Cardiac fibroblast (primary cell): ENCODE measurements at places on chromosomes 11 and 22.
A peak's percentile ranks its signal among the peaks of the same experiment; 100 is the strongest.

- DNase-seq: no peak
Observed at GRCh38 chr22:47575291-47575690, 812.8 kb downstream of the TBC1D22A start.

- DNase-seq: no peak
Observed at GRCh38 chr11:129453293-129453721, 77.7 kb downstream of the BARX2 start.

DNA sequence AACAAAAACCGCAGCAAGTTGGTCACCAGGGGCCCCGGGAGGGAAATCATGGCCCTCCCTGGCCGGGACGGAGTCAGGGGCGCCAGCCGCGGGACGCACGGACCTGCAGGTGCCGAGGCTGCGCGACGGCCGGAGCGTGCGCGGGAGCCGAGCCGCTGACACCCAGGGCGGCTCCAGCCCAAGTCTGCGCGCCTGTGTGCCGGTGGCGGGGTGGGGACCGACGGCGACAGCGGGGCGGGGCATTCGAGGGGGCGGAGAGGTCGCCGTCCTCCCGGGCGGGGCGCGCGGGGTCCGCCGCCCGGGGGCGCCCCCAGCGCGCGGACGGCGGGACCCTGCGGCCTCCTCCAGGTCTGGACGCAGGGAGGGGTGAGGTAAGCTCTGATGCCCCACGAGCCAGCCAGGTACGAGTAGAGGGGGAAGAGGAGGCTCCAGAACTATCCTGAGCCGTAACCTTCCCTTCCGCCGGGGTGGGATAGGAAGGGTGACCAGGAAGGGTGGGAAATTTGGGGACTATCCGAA is at the start of gene ESAM:
Gene ESAM (minus strand): TSS at position 186 of the 519 bp plus-strand sequence. CDS start 136 bp downstream, at position 50.
- no peak for DNase-seq

DNA sequence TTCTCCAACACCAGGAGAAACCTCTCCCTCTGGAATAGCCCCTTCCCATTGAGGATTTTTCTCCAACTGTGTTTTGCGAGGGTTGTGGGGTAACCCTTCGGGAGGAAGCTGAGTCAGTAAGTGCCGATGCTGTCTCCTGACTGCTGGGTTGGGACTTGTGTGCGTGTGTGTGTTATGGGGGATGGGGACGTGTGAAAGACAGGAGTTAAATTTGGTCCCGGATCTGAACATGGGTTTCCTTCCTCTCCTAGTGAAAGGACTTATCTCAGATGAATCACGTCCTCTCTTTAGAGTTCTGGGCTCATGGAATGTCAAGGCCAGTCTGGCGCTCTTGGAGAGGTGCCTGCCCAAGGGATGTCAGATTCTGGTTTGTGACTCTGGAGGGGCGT is 33.3 kb downstream of the KIAA1671 start:
- peak; percentile 97 for DNase-seq

DNA sequence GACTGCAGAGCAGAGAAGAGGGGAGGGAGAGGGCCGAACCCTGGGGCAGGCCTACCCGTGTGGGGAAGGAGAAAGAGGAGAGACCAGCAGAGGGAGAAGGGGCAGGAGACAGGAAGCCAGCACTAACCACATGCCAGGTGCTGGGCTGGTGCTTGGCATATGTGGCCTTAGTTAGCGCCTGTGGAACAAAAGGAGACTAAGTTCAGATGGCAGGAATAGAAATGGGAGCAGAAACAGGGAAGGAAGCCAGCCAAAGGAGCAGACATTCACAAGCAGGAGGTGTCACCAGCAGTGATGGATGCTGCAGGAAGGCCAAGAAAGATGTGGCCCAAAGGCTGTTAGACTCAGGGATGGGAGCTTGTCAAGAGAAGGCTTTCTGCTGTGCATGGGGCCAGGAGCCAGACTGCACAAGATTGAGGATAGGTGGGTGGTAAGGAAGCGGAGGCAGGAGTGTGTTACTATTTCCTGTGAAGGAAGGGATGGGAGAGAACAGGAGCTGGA is 26.7 kb downstream of the TREH start:
- DNase-seq: no peak

DNA sequence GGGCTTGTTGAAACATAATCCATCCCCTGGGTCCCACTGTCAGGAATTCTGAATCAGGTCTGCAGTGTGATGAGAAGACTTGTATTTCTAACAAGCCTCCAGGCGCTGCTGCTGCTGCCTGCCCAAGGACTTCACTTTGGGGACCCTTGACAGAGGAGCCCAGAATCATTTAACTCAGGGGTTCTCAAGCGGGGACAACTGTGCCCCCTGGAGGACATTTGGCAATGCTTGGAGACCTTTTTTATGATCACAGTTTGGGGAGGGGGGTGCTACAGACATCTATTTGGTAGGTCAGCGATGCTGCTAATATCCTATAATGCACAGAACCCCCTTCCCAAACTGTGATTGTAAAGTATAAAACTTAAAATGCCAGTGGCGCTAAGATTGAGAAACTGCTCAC is 312.8 kb downstream of the OPCML start:
- no peak for DNase-seq

DNA sequence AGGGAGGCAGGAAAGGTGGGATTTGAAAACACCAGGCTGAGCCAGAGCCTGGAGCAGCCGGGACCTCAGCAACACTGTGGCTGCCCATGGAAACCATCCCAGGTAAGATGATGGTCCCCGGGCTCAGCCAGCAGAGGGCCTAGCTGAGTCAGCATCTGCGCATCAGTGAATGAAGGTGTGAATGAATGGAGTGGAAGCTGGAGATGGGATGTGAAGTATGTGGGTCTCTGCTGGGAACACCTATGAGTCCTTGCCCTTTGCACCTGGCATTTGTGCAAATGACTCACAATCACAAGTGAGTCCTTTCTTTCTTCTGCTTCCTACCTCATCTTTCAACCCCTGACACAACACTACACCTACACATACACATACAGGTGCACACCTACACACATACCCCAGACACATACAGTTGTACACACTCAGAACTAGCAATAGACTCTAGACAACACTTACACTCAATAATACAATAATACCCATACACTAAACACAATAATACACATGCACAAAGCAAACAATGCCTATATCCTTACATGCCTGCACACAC is 62.8 kb upstream of the PRDM11 start:
- no peak for DNase-seq

GRCh38 chr11:34514597-34514996 is 1.0 kb upstream of the ELF5 start:
- no peak for DNase-seq

GRCh38 chr11:30741039-30741550 is 154.9 kb upstream of the MPPED2 start:
- DNase-seq: peak; percentile 43

DNA sequence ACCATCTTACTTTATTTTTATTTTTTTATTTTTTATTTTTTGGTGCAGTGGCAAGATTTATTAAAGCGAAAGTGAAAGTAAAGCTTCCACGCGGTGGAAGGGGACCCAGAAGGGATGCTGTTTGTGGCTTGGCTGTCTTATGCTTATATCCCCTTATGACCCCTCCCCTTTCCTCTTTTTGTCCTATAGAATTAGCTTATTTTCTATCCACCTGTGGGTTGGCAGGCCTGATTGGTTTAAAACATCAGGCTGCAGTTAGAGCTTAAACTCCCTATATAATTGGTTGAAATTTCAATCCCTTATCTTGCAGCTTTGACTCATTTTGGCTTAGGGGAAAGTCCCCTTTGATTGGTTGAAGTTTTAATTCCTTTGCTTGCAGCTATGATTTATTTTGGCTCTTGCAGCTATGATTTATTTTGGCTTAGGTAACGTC is 50.5 kb downstream of the NNMT start:
- no peak for DNase-seq

DNA sequence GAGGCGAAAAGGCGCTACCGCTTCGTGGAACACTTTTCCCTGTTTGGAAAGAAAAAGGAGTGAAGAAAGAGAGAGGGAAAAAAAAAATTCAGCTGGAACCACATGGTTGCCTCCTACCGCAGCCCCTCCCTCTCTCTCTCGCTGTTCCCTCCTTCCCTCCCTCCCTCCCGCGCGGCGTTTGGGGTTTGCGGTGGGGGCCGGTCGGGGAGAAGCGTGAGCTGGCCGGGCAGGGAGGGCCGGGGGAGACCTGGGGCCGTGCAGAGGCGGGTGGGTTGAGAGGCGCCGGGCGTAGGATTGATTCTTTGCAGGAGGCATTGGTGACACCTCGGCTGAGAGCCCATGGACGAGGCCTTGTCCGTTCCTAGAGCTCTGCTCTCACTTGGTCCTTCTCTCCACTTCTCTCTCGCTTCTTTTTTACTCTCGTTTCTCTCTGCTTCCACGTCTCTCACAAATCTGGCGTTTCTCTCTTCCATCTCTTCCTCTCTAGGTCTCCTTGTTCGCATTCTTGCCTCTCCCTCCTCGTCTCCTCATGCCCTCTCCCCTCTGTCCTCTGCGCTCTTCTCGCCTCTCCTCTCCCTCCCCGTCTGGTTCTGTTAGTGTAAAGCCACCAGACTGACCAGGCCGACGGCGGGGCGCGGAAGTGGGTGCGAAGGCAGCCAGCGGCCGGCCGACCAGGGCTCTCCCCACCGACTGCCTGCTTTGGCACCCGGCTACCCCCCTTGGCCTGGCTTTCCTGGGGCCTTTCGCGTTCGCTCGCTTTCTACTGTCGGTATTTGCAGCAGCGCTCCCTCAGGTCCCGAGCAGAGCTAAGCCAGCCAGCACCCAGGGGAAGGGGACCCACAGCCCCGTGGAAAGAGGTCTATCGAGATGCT is at the start of gene CLMP:
Gene CLMP (minus strand): TSS at position 61 of the 872 bp plus-strand sequence. CDS start 308 bp downstream, outside the sequence.
- peak; percentile 66 for DNase-seq

DNA sequence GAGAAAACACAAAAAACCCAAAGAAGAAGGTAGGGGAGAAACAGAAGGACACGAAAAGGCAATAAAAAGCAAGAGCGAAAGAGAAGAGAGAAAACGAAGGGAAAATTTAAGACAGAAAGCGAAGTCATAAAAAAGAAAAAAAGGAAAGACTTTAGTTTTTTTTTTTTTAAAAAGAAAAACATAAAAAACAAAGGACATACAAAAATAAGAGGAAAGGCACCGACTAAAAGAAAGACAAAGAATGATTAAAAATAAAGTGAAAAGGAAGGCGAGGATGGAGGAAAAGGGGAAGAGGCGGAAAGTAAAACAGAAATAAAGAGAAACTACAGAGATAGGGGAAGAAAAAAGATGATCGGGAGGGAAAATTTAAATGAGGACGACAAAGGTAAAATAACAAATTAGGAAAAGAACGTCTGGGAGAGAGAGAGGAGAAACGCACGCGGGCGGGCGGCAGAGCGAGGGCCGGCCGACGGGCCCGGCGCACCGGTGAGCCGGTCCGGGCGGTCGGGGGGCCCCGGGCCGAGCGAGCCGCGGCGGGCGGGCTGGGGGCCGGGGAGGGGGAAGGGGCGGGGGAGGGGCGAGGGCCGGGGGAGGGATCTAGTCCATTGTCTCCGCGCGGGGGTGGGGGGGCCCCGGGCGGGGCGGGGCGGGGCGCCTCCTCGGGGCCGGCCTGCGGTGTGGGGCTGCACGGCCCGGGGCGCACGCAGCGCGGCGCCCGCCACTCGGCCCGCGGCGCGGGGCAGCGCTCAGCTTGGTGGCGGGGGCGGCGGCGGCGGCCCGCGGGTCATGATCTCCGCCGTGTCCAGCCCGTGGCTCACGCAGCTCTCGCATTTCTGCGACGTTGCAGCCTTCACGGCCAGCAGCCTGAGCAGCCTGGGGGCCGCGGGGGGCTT is at the start of gene TBX1:
Gene TBX1 (plus strand): TSS at position 721 of the 893 bp plus-strand sequence. CDS start 66 bp downstream, at position 787.
- no peak for DNase-seq
